Prostate gland (tissue), 2 donors: ENCODE measurements at places on chromosomes 5 and 9. TPM values are rescaled to one million over a fixed set of nuclear protein-coding genes. Genes with fewer than 3 reads are reported as not detected.

DNA sequence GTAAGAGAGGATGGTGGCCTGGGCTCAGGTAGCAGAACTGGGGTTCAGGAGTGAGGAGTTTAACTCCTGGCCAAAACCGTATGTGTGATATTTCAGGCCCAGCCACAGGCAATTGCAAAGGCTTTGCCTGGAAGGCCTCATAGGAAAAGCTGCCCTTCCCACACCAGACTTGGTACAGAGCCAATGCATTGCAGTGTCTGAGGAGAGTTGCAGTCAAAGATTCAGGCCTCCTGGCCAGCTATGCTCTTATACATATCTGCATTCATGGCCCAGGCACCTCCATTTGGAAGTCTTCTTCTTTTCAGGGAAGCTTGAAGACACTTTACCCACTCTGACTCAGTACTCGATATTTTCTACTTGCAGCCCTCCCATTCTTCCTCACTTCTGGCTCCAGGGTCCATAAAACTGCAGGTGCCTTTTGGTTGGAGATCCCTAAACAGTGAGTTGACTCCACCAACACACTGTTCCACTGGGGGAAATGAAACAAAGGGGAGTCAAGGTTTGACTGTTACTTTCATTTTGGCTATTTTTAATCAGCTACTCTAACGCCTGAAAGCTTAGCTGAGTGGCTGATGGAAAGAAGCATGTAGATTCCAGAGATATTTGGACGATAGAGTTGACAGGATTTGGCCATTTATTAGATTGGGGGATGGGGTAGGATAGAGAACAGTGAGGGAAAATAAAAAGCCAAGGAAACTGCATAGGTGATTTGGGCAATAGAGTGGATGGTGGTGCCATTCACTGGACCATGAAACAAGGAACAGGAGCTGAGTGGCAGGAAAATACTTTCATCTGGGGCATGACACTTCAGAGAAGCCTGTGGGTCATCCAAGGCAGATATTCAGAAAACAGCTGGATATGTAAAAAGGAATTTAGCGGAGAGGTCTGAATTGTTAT, 30.6 kb upstream of the IL33 start:
- DNase-seq = no peak

Gene GALNT10
- 27.1 TPM for total RNA-seq

Gene PCDHGA4
- 10.5 TPM for total RNA-seq

DNA sequence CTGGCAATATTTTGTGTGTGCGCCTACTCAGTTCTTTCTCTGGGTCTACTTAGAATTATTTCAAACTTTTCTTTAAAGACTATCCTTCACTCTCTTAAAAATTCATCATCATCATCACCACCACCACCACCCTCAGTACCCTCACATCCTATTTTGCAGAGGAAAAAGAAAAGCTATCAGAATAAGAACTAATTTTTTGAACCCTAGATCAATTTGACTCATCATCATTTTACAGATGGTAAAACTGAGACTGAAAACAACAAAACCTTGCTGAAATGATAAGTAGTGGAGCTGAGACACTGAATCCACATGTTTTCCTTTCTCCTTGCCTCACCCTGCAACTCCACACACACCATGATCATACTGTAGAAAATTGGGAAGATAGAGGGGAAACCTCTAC, 119.3 kb downstream of the SSBP2 start:
- DNase-seq = no peak

Gene QSOX2
- 4.3 TPM for total RNA-seq

Gene LTC4S
- total RNA-seq = 8.2 TPM

GRCh38 chr5:1746371-1747078, 53.1 kb downstream of the MRPL36 start:
- no peak for DNase-seq

Gene FYB1
- 3.1 TPM for total RNA-seq
